SJCRH30 (cell line): ENCODE measurements at places on chromosomes 2 and 18.

DNA sequence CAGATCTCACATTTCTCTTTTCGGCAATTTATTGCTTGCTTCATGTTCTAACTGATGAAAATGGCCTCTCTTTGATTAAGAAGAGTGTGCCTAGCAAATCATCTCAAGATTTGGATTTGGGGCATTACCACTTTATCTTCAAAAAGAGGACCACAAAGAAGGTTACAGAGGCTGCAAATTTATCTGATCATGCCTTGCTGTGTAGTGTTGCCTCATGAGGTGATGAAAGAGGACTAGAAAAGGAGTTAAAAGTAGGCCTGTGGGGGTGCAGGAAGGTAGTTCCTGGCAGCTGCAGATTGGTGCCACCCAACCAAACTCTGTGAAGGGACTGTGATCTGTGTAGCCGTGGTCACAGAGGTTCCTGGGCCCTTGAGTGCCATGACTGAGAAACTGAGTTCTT is 69.2 kb downstream of the PRELID3A start:
- no peak for DNase-seq

DNA sequence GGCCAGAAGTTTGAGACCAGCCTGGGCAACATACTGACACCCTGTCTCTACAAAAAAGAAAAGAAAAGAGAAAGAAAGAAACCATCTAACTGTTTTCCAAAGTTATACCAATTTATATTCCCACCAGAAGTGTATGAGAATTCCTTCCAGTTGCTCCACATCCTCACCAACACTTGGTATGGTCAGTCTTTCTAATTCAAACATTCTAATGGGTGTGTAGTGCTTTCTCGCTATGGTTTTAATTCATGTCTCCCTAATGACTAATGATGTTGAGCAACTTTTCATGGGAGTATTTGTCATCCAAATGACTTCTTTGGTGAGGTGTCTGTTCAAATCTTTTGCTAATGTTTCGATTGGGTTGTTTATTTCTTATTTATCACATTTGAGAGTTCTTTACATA is 10.5 kb upstream of the B3GNT7 start:
- DNase-seq = no peak

DNA sequence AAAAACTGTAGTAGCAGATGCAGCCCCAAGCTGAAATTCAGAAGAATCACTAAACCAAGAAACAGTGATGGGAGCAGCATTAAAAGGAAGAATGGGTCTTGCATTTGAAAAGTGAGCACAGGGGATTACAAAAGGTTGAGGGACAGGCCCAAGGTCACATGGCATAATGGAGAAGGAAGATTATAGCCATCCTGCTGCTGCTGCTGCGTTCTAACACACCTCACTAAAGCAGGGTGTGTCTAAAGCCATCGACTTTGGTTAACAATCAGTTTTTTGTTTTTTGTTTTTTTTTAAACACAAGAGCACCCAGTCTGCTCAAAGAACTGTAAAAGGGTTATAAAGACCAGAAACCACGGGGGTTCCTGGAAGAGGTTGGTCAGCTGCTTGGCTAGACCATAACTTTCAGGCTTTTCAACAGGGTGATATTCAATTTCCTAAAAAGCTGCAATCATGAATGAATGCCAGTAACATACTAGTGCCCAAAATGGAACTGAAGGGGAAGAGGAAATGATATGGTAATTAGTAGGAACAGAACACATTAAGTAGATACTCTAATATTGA is 102.6 kb downstream of the MYO5B start:
- DNase-seq = peak; percentile 9

DNA sequence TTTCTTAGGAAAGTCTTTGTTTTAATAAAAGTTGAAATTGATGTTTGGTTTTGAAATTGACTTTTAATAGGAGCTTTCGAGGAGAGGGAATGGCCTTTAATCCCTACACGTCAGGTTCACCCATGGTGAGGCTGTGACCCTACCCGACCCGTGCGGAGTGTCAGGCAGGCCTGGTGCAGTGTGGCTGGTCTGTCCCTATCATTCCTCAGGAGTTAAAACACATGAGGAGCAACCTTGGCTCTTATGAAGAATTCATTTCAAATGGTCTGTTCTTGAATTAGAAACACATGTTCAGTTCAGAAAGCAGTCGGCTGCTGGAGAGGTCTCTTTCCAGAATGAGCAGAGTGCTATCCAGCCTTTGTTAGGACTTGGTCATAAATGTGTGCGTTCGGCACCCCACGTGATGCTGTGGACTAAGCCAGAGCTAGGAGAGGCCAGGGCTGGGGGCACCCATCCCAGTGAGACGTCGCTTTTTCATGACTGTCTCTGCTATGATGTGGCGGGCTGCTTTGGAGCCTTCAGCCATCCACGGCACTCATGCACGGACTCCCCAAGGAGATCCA is 54.7 kb downstream of the EMILIN2 start:
- no peak for DNase-seq

GRCh38 chr2:224893848-224894247 is 148.4 kb downstream of the DOCK10 start:
- DNase-seq = no peak
